ENCODE measurements at places on chromosomes 12 and 14.

GRCh38 chr12:48118284-48118871 lies 786 bp upstream of the PFKM start:
- DNase-seq = no peak

DNA sequence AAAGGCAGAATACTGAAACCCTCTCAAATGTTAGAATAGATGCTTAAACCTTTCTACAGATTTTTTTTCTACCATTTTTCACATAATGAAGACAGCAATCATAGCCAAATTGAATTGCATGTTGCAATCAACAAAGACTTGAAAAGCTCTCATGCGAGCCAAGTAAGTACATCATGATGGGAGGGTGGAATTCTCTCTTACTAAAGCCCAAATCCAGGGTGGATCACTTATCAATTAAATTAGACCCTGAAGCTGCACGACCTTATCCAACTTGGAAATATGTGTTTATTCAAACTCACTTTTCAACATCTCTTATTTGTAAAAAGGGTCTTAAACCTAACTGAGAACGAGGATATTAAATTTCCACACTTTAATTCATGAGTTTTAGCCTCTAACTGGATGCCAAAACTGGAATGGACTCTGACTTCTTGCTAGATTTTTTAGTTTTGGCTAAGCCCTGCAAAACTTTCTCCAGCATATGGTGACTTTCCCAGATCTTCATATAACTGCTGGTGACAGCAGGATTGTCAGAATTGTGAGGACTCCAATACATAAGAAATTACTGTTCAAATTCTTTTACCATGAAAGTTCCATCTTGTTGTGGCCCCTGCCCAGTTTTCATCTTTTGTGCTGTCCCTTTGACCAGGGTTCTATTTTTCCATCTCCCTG lies 53.6 kb downstream of the HECTD4 start:
- DNase-seq = peak; percentile 18

GRCh38 chr12:81558031-81558430 lies 201.1 kb downstream of the PPFIA2 start:
- no peak for DNase-seq

- DNase-seq = no peak
Measured at GRCh38 chr14:91484186-91484585, 25.9 kb downstream of the PPP4R3A start.

GRCh38 chr12:8584004-8584403 lies 28.7 kb downstream of the AICDA start:
- no peak for DNase-seq

GRCh38 chr14:36755756-36756155 lies 94.1 kb downstream of the PAX9 start:
- no peak for DNase-seq

DNA sequence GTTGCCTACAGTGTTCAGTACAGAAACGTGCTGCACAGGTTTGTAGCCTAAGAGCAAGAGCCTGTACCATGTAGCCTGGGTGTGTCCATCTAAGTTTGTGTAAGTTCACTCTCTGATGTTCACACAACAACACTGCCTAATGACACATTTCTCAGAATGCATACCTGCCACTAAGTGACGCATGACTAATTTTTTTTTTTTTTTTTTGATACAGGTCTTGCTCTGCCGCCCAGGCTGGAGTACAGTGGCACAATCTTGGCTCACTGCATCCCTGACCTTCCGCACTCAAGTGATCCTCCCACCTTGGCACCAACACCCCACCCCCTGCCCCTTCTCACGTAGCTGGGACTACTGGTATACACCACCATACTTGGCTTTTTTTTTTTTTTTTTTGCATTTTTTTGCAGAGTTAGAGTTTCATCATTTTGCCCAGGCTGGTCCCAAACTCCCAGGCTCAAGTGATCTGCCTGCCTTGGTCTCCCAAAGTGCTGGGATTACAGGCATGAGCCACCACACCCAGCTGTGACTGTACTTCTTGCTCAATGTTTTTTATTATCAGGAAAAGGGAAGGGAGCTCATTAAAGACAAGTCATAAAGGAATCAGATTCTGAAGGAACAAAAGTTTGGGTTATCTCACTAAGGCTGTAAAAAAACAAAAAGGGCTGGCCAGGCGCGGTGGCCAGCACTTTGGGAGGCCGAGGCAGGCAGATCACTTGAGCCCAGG lies 10.0 kb upstream of the CDC42BPB start:
- peak; percentile 58 for DNase-seq

GRCh38 chr12:15928346-15928745 lies 17.2 kb downstream of the DERA start:
- DNase-seq = peak; percentile 83

All from GM03348 (cell line).